Naive thymus-derived CD8-positive, alpha-beta T cell (primary cell): ENCODE measurements at places on chromosomes 4 and X. TPM values are rescaled to one million over a fixed set of nuclear protein-coding genes. Genes with fewer than 3 reads are reported as not detected.

DNA sequence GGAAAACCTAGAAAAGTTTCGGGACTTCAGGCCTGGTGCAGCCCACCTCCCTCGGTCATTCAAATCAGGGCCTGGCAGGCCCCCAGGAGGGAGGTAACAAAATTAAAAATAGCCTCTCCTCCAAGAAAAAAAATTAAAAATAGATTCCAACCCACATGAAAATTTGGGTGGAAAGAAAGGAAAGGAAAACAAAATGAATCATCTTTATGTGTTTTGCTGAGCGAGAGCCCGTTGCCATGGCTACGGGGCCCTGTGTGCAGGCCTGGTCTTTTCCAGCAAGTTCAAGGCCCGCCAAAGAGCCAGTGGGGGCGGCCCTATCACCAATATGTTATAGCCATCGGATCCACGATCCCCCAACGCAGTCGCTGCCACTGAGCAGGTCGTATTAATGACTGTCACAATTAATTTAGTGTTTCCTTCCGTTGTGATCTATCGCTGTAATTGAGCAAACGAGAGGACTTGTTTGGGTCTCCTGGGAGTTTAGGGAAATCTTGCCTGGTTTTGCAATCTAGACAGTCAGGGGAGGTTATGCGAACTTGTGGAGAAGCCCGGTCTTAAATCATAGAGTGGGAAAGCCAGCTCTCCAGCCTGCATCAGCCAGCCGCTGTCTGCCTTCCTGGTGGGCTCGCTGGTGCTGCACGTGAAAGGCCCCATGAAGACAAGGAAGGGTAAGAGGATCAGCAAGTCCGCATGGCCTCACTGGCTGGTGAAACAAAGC lies 452.4 kb downstream of the BCOR start:
- DNase-seq, result no peak
- H3K27me3 ChIP-seq, result no peaks in the 10 kb centered on the region
- H3K4me1 ChIP-seq, result no peaks in the 10 kb centered on the region
- H3K4me3 ChIP-seq, result no peak overlapping the region
- no peak overlapping the region for H3K27ac ChIP-seq

Gene DIPK2B
- not detected for total RNA-seq

Gene ANOS1
- not detected for total RNA-seq

Gene ALAS2
- not detected for total RNA-seq

Gene FAM9C
- not detected for total RNA-seq
